ENCODE measurements at places on chromosomes 12 and 14.

DNA sequence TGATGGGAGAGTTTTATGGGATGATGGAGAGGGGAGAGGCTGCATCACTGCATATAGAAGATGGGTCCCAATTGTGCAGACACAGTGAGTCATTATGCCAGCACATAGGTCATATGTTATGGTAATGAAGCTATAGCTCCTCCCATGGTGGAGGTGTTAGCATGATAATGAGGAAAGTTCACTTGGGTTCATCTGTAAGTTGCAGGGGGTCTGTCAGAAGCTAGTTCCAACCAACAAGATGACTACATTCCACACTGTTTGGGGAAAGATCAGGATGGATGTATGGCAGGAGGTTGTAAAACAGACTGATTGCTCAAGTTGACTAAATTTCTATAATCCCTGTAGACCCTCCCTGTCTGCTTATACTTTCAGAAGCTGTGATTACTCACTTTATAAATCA is 561.3 kb downstream of the C12orf50 start:
- DNase-seq: no peak

GRCh38 chr12:47155457-47156166 is 75.9 kb upstream of the AMIGO2 start:
- DNase-seq: no peak

GRCh38 chr12:19191563-19191962 is 62.0 kb downstream of the PLEKHA5 start:
- no peak for DNase-seq

- no peak for DNase-seq
Measured at GRCh38 chr14:76201162-76201561, 49.4 kb downstream of the GPATCH2L start.

GRCh38 chr12:123058980-123059379 is 78.5 kb downstream of the ARL6IP4 start:
- DNase-seq: no peak

DNA sequence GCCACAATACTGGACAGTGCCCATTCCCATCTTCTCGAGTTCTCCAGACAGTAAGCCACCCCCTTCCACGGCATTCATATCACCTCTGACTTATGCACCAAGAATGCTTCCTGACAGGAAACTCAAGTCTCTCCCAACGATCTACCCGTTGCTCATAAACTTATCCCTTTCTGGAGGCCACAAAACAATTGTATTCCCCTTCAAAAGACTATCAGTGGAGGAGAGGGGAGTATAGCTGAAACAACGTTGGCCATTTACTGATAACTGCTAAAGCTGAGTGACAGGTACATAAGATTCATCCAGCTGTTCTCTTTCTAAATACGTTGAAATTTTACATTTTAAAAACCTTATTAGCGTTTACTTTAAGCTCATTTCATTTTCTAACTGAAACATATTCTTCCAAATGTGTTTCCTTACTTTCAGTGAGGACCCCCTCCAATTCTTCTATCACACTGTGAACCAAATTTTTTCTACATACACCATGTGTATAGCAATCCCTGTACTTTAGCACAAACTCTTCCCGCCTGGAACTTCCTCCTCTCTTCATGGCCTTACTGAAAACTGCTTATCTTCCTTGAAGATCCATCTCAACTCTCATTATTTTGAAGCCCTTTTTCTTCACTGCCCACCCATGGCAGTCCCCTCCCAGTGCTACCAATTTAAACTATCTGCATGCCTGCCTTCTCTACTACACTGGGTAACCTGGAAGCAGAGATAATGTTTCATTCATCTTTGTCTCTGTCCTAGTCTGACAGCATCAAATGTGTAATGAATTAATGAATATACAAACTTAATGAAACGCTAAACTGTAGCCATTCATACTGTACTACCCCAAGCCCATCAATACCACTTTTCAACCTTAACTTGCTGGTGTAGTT is 28.8 kb downstream of the ATXN2 start:
- no peak for DNase-seq

DNA sequence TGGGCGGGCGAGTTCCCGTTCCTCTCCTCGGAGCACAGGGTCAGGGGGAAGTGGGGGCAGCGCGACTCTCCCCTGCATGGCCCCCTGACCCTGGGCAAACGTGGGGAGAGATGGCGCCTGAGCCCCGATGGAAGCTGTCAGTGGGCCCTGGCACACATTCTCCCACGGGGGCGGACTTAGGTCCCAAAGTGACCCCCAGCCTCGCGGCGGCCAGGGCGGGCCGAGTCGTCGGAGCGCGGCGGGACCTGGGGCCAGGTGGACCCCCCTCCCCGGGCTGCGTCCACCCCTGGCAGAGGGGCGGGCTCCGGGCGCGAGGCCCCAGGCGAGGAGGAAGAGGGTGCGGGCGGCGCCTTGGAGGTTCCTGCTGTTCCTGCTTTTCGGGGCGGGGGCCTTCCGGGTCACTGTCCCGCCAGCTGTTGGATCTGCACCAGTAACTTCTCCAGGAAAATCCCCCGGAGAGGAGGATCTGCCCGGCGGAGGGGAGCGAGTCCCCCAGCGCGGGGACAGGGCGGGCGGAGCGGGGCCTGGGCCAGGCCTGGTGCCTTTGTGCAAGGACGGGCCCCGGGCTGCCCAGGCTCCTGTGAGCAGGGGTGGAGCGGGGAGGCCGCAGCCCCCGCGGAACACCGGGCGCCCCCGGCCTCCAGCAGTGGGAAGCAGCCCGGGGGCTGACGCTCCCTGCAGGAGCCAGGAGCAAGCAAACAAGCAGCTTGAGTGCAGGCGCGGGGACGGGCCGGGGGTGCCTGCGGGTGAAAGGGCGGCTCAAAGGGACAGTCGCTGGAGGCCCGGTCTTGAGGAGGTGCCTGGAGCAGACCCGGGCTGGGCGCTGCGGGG is 15.3 kb downstream of the TNFAIP2 start:
- DNase-seq: peak; percentile 80

- DNase-seq: no peak
Measured at GRCh38 chr14:69262516-69262915, 2.6 kb downstream of the GALNT16 start.

GRCh38 chr12:132445884-132446632 is 43.9 kb upstream of the FBRSL1 start:
- DNase-seq: peak; percentile 86

GRCh38 chr12:12996209-12996608 is 3.9 kb downstream of the HEBP1 start:
- DNase-seq: no peak

GRCh38 chr12:103833891-103834290 is 7.1 kb downstream of the NT5DC3 start:
- no peak for DNase-seq
